Stimulated activated CD4-positive, alpha-beta T cell treated with anti-CD3 and anti-CD28 coated beads, Interleukin-1b, Interleukin-23, amount 100 ng/mL, for 1 hour (primary cell): ENCODE measurements at places on chromosomes 5 and 9.

DNA sequence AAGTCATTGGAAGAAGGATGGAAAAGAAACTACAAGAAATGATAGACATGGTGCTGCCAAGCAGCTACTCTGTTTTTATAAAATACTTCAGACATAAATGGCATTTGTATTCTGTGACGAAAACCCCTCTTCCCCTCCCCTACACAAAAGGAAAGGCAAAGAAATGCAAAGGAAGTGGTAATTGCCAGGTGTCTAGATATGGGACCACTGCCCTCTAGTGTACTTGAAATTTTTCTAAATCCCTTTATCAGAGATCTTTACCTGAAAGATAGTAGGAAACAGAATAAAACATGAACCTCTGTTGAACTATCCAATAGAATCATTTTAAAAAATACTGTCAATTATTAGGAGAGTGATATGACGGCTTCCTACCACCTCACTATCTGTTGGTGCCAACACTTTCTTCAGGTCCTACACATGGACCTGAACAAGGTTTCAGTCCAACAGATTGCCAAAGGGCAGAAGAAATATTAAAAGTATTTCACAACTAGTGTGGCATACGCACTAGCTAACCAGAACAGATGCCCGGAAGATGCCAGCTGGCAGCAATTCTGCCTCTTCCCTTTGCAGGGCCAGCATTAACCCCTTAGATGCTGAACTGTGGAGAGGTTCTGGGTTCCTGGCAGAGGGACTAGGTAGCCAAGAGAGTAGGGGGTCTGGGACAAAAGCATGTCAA is 104.1 kb downstream of the TSSK1B start:
- DNase-seq, result no peak

DNA sequence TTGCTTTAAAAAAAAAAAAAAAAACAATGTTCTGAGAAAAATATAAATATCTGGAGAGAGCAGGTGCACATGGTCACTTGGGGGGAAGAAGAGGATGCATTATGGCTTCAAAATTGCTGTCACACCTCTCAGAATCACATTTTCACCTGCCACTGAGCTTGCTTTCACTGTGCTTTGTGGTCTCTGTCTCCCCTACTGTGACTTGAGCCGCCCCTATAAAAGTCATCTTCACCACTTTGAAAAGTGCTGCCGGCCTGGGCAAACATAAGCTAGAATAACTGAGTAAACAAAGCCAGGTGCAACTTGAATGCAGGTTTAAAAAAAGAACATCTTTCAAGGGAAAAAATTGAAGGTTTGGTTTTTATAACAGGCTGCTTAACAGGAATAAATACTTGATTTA is 368.1 kb upstream of the GRIA1 start:
- DNase-seq, result no peak

DNA sequence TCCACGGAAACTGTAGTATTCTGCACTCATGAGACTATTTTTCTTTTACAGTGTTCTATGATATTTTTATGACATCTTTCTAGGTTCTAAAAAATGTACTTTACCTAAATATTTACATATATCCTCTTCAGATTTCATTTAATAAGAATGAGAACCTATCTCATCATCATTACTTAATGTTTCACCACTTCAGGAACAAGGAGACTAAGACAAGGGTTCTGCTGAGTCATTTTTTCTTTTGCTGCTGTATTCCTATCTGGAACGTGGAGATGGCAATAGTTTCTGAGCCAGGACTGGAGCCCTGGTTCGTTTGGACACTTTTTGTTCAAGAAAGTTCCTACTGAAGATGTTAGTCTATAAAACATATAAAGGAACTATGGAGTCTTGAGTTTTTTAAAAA is 258.2 kb upstream of the MAP3K1 start:
- no peak for DNase-seq

DNA sequence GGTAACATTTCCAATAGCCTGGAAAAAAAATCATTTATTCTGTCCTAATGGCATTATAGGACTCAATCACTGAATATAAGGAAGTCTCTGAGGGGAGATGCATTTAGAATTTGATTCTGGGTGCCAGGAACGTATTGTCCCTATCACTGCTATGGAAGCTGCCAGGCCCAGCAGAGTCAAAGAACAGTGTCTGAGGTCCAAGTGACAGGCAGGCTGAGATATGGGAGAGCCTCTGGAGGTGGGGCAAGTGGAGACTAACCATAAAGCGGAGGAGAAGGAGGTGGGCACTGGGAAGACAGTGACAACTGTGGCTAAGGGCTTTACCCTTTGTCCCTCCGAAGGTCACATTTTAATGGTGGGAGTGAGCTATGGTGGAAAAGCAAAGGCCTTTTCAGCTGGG is 505.5 kb downstream of the CTNND2 start:
- no peak for DNase-seq

DNA sequence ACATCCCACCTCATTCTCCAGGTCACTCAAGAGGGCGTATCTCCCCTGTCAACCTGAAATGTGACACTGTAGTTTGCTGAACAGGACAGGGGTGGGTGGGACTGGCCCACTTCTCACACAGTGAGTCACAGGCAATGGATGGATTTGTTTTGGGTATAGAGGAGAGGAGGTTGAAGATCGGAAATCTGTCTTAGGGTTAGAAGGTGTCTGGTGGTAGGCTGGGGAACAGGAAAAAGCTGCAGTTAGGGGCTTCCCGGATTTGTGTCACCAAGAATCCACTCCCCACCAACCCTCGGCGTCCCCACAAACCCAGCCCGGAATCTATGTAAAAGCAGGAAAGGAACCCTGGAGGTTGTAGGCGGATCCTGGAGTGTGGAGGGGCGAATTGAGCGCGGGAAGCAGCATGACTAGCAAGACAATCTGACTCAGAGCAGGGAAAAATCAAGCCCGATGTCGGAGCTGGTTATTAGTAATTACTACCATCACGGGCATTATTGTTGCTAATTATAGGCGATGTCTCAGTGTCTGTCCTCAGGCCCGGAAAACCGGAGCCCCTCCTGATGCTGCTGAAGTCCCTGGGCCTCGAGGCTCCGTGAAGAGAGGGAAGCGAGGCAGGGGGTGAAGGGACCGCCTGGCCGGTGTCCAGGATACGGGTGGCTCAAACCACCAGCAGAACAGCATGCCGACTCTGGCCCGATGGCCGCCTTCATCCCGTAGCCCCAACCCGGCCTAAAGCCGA is 1.7 kb upstream of the IRX1 start:
- no peak for DNase-seq

DNA sequence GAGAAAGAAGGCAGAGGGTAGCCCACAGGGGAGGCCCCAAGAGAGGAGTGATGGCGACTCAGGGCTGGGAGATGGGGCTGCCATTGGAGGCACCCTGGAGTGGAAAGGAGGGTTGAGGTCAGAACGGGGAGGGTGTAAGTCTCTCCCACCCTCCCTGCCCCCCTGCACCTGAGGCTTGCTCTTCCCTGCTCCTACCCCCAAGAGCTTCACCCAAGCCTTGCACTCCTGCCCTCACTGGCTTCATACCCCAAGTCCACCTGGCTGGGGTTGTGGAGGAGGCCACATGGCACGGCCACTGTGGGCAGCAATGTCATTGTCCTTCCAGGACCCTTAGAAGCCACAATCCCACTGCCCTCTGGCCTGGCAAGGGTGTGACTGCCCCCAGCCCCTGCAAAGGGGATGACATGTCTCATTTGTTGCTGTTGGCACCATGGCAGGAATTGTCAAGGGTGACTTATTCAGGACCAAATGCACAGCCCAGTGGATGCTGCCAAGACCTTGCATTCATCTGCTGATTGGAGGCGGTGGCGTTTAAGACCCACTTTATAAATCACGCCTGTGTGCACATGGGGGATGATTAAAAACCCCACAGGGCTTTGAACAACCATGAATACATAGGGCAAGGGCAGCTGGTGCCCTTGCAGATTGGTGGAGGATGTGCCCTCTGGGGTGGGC is 47.6 kb upstream of the RNU6ATAC start:
- no peak for DNase-seq

DNA sequence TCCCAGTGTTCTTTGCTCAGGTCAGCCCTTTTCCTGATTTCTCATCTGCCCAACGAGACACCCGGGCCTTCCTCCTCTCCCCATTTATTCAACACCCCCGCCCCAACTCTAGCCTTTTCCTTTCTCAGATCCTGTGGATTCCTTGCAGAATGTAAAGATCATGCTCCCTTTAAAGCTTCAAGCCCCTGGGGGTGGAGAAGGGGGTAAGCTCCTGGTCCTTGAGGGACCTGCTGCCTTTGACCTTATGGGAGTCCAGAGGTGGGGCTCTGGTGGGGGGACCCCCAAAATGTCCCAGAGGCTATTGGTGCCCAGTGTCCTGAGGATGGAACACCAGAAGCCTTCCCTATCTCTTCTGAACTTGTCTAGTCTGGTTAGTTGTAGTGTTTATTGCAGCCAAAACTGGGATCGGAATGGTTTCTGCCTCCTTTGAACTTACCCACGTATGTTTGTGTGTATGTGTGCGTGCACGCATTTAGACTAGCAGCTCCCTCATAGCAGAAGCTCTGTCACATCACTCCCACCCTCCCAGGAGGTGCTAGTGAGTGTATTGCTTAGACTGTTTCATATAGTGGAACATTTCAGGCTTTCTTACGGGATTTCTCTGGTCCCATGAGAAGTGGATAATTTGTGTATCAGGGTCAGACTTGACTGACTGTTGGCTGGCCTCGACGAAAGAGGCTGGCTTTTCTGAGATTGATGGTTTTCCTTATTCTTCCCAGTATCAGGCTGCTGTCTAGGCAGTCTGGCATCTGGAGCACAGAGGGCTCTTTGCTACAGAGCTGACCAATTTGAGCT is 1.1 kb downstream of the GALNT10 start:
- DNase-seq, result no peak

DNA sequence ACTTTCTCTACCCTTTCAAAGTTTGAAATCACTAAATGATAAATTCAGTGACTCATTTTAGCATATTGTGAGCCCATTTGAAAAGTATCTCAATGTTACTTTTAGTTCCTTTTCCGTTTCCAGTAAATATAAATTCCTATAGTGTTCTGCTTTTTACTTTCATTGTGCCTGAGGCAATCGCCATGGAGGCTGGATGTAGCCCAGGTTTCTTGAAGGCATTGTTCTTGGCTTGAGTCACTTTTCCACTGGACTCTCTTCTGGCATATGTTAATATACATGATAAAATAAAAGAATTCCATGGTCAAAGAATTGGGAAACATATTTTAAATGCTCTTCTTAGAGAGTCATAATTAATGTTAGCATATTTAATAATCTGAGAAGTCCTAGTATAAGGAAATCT is 327.0 kb downstream of the IZUMO3 start:
- no peak for DNase-seq

GRCh38 chr5:163330723-163331668 is 106.4 kb upstream of the CCNG1 start:
- DNase-seq, result no peak

DNA sequence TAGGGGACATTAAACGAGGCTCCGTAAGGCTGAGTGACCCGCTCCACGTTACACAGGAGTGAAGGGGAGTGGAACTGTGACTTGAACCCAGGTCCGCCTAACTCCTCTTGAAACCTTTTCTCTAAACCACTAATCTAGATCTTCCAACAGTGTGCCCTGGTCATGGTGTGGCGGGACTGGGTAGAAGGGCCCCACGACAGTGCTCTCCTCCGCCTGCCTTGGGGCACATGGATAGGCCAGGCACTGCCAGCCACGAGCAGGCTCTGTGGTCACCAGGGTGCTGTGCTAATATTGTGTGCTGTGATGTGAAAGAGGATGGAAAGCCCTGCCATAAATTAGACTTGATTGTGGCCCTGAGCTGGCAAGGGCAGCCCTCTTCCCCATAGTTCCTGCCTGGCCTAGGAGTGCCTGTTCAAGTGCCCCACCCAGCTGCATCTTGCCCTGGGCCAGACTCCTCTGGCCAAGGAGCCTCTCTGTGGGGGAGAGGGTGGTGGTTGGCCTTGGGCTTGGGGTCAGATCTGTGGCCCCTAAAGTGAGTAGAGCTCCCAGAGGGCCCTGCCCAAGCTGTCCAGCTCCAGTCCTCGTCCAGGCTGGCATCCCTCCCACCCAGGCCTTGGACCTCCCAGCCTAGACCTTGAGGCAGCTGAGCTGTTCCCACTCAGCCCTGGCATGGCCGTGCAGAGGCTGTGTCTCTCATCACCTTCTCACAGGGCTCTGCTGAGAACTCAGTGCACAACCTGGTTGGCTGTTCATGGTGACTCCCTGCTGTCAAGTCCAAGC is 67.8 kb upstream of the TBC1D2 start:
- DNase-seq, result no peak

- DNase-seq, result no peak
These were observed 201.6 kb downstream of the DCP2 start for GRCh38 chr5:113178073-113178779.

GRCh38 chr5:169923988-169924387 is 56.3 kb downstream of the INSYN2B start:
- DNase-seq, result no peak

DNA sequence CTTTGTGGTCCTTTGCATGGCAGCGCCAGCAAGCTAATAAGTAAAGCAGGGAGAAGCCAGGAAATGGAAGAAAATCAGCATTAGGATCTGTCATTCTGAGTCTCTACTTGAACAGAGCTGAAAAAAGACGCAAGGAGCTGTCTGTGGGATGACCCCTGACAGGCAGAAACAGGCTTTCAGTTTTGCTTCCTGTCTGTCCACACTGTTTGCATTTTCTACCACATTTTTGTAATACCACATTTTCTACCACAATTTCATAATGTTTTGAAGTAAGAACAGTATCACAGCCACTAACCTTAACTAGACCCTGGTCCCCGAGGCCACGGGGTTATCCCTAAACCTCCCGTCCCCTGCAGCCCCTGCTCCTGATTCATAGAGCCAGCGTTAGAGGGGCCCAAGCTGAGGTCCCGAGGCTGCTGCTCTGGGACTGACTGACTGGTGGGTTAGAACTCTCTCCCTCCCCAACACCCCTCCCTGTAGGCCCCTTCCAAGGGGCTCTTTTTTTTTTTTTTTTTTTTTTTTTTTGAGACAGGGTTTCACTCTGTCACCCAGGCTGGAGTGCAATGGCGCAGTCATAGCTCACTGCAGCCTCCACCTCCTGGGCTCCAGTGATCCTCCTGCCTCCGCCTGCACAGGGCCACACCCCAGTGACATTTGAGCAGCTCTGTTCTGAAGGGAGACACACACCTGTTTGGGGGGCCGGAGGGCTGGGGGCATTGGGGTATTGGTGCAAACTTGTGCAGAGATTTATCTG is 4.0 kb upstream of the CLIC3 start:
- DNase-seq, result no peak

- DNase-seq, result peak; percentile 39
These were observed 34.7 kb downstream of the LHX3 start for GRCh38 chr9:136170006-136170901.

- no peak for DNase-seq
These were observed 1.5 kb downstream of the SURF1 start for GRCh38 chr9:133354766-133355165.

DNA sequence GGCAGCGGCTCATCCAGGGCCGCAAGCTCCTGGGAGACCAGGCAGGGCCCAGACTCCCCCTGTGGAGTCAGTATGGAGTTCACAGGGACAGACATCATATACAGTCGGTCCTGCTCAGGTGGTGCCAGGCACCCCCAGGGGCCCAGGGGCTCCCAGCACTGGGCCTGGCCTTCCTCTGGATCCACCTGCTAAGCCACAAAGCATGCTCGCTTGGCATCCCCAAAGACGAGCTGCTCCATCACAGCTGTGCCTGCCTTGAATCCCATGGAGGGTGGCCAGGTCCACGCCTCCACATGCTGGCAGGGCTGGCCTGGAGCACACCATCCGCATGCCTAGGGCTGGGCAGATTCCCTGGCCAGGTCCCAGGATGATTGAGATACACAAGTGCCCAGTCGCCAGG is 4.6 kb downstream of the BICD2 start:
- DNase-seq, result no peak
